Amniotic stem cell (primary cell): ENCODE measurements at places on chromosomes 16 and 17.
A peak's percentile ranks its signal among the peaks of the same experiment; 100 is the strongest.

DNA sequence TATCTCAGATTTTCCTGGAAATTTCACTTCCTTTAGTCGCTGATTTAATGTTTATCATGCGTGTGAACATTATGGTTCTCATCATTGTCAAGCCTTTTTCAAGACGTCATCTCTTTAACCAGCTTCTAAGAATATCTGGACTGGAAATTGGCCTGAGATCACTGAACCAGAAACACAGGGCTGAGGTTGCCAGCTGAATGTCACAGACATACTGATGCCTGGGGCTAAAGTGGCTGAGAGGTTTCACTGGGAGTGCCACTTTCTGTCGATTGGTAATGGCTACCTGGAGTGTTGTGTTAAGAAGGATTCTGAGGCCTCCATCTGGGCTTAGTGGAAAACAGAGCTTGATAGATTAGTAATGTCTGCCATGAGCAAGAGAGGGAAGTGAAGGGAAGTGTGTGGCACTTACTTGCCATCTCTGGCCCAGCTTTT is 54.2 kb downstream of the CRISPLD2 start:
- DNase-seq: no peak

- DNase-seq: no peak
Observed at GRCh38 chr17:47301161-47301560, 22.6 kb upstream of the EFCAB13 start.

- DNase-seq: no peak
Observed at GRCh38 chr17:11298401-11298800, 57.4 kb downstream of the SHISA6 start.

- DNase-seq: peak; percentile 19
Observed at GRCh38 chr16:53732296-53732929, 28.5 kb downstream of the FTO start.

GRCh38 chr16:59611556-59611955 is 877.4 kb upstream of the GOT2 start:
- DNase-seq: no peak

DNA sequence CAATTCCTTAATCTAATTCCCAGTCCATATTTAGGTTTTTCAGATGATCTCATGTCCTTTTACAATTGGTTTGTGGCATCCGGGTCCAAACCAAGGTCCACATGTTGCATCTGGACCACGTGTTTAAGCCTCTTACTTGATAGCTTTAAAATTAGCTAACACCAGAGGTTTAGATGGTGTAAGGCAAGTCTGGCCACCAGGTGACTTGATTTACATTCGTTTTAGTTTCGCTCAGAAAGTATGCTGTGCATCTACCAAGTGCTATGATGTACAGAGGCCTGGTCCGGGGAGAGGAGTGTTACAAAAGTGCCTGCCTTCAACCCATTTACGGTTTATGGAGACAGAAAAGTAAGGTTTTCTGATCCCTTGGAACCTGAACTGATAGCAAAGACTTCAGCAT is 878 bp upstream of the DNAJA2 start:
- DNase-seq: no peak

- no peak for DNase-seq
Observed at GRCh38 chr16:8788578-8789172, 8.8 kb downstream of the TMEM186 start.
